ENCODE measurements at places on chromosomes 6 and 20.

- no peak for DNase-seq
Observed at GRCh38 chr6:56996401-56996800, 41.5 kb downstream of the BEND6 start.

- DNase-seq: no peak
Observed at GRCh38 chr20:10350188-10350842, 83.7 kb downstream of the MKKS start.

- peak; percentile 81 for DNase-seq
Observed at GRCh38 chr6:18595774-18596530, 208.8 kb downstream of the RNF144B start.

GRCh38 chr20:10157549-10157948 is 61.1 kb upstream of the SNAP25 start:
- no peak for DNase-seq

DNA sequence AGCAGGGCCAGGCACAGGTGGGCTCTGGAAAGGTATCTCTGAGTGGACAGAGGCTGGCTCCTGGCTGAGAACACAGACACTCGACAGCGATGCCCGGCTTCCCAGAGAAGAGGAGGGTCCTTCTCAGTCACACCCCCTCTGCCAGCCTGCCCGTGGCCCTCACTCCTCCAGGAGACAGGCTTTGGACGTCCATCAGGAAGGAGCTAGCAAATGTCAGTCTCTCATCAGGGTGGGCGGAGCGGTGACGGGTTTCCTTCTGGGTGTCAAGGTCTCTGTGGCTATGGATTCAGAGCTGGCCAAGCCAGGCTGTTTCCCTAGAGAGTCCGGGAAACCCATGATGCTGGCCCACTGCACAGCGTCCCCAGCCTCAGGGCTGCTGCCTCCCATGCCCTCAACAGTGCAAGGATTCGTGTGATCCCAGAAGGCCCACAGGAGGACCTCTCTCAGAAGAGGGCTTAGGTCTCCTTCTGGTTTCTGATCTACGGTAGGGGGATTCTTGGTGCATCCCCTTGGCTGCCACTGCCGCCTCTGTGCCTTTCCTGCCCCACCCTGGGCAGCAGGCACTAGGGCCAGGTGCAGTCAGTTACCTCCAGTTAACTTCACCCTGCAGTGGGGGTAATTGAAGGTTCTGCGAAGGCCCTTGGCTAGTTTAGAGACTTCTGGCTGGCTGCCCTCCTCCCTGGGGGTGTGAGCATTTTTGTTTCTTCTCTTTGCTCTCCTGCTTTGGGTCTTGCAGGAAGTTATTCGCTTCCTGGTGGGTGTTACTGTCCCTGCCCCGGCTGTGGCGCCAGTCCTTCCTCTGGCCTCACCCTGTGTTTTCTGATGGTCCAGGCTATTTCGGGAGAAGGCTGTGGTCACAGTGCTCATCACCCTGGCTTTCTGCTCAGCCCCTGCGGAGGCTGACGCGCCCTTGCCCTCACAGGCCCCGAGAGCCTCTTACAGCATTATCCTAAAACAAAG is 80.2 kb downstream of the CDH4 start:
- no peak for DNase-seq

GRCh38 chr6:12148317-12148801 is 136.2 kb downstream of the HIVEP1 start:
- DNase-seq: no peak

GRCh38 chr20:39010496-39010895 is 48.4 kb downstream of the DHX35 start:
- DNase-seq: no peak

- no peak for DNase-seq
Observed at GRCh38 chr6:154528310-154528915, 17.9 kb upstream of the CNKSR3 start.

DNA sequence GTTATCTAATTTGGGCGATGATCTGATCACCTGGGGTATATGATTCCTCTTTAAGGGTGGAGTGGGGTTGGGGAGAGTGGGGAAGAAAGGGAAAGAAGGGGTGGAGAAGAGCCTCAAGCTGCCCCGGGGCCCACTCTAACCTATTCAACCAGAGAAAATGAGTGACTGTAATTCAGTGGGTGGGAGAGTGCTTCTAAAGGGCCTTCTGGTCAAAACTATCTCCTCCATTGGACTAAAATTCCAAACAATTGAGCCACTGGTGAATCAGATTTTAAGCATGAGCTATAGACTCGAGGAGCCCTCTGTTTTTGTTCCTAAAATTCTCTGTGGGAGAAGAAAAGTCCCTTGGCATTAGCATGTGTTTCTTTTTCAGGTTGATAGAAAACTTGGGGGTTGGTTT is 296.8 kb downstream of the CLIC5 start:
- DNase-seq: no peak

GRCh38 chr6:136113736-136114173 is 136.4 kb downstream of the MTFR2 start:
- peak; percentile 59 for DNase-seq

- no peak for DNase-seq
Observed at GRCh38 chr20:24362080-24362479, 107.3 kb upstream of the SYNDIG1 start.
